ENCODE measurements at places on chromosomes 7 and 10.

GRCh38 chr7:157495594-157495993 lies 158.8 kb downstream of the DNAJB6 start:
- no peak for ATAC-seq

DNA sequence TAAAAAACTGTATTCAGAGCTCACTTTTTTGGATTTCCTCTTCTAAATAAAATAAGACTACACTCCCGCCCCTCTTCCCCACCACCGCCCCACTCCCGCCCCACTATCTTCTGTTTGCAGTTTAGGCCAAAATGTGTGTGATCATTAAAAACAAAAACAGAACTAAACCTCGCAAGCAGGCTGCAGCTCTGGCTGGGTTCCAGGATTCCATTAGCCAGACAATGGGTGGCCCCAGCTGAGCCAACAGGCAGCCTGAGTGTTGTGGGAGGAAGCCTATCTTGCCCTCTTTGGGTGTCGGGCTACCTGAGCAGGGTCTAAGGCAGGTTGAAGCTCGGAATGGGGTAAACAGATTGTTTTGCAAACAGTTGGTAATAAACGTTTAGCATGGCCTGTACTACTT lies 41.7 kb downstream of the ARL4A start:
- peak; percentile 38 for ATAC-seq

DNA sequence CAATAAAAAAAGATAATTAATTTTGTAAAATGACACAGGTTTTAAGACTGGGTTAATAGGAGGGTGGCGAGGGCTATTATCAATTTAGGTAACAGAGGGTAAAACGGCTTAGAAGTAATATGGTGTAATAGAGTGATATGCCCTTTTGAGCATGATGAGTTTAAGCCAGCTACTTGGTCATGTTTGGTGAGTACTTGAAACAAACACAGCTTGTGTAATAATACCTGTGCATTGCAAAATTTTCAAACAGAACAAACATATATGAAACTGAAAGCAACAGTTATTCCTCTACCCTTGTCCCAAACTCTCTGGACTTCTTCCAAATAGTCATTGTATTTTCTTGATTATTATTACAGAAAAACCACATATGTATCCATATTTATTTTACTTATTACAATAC lies 241.7 kb downstream of the MAGI2 start:
- ATAC-seq: no peak

DNA sequence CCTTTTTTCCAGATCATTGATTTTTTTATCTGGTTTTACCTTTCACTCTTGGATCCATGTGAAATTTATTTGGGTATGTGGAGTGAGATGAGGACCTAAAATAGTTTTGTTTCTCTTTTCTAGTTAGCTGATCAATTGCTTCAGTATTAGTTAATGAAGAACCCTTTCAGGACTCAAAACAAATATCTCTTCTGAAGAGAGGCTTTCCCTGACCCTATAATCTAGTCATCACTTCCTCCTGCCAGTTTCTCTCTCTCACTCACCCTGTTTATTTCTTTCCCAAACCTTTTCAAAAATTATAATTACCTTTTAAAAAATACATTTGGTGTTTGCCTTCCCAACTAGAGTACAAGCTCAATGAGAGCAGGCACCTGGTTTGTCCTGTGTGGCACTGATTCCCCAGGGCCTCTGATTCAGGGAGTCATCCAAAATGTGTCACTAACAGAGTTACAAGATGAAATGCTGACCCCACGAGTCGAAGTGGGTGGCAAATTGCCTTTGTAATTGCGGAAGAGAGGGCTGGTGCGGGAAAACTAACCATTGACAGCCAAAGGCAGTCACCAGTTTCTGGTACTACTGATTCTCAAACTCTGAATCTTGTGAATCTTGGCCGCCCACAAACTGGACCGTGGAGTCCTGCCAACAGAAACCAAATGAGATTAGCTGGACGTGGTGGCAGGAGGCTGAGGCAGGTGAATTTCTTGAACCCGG lies 2.4 kb downstream of the TMEM140 start:
- ATAC-seq: no peak

DNA sequence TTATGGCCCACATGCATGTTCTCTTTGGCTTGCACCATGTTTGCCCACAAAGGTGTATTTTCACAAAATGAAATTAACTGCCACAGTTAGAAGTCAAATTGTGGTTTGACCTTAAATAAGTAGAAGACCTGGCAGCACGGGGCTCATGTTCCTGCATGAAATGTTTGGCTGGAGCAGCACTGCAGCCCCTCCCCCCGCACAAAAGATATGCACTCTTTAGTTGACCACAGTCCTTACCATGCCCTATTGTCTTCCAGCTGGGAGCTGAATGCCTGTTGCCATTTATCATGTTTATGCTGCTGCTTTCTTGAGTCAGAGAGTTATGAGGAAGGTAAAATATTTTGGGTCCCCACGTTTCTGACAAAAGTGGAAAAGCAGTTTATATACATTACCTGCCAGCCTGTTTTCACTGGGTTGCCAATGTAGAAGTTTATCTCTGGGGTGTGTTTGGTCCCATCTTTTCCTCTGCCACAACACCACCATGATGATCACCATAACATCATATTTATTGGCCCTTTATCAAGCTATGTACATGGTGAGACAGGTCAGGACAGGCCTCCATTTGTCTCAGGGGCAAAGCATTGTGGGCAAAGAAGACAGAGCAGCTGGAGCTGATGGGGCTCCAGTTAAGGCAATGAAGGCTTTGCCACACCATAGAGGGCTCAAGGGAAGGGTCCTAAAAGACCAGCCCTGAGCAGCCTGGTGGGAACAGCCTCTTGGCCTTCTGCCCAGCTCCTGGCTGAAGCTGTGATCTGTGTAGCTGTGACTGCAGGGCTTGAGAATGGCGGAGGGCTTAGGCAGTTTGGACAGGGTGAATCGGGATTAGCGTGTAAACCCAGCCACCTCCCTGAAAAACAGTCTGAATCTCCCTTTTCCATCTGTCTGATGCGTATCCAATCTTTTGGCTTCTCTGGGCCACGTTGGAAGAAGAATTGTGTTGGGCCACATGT lies 5.4 kb downstream of the PRF1 start:
- ATAC-seq: no peak

- ATAC-seq: no peak
These were observed 1.2 kb downstream of the SLC4A2 start for GRCh38 chr7:151060416-151061212.

DNA sequence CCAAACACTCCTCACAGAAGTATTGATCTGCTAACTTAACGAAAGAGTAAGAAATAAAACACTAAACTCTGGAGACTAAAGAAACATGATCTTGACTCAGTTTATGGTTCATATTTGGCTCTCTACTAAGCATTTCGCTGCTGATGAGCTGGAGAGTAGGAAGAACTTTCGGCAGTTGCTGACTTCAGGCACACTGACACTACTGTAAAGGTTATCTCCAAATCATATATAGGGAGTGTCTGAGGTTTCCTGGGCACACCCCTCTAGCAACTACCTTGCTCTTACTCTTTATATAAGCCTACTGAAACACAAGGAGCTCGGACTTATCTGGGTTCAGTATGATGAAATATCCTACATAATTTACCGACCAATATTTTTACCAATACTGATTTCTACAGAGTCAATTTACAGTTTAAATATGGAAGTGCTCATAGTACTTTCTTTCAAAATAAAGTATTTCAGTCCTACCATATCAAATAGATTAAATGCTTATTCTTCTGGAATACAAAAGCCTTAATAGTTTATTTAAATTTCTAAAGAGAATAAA lies 39.5 kb downstream of the ERCC6 start:
- ATAC-seq: no peak

DNA sequence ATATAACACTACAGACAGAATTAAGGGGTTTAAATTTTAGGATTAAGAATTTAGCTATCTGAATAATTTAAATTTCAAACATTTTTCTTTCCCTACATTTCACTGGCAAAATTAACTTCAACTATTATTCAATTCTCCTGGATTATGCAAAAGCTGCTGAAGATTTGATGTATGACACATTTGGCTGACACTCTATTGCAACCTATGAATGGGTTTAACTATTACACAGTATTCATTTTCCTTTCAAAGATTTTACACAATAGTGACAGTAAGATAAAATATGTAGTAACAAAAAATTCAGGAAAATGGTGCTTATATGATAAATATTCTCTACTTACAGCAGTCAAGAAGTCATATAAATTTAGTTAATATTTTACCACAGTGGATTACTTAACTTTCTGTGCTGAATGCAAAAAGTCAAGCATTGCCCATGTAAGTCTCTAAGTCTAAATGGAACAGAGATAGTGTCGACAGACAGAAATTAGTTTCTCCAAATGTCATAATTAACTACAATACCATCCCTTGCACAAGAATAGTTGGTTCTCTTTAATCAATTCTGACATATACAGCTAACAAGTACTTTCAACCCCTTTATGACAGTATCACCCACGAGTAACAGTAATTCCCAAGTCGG lies 194.1 kb upstream of the FRMD4A start:
- no peak for ATAC-seq

GRCh38 chr10:113576852-113577251 lies 24.0 kb downstream of the HABP2 start:
- ATAC-seq: no peak

- ATAC-seq: peak; percentile 20
These were observed 24.3 kb downstream of the CAPZA2 start for GRCh38 chr7:116886543-116887156.

DNA sequence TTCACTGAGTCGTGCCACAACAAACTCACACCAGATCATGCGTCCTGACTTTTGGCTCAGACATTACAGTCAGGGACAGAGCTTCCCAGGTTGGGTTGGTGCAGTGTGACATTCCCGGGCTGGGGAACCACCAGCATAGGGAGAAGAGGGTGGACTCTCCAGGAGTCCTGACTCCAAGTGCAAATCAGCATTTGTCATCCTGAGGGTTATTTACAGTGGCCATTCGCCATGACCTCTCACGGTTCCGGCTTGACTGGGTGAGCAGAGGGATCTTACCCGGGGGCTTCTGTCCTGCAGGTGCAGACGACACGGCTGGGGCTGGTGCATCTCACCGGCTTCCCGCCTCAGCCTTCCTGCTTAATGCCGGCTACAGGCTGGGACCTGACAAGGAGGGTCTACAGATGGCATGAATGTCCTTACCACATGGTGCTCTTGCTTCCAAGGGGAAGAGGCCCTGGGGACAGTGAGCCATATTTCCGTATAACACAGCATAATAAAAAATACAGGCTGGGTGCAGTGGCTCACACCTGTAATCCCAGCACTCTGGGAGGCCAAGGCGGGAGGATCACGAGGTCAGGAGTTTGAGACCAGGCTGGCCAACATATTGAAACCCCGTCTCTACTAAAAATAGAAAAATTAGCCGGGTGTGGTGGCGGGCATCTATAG lies 12.5 kb upstream of the INTS1 start:
- no peak for ATAC-seq

- ATAC-seq: no peak
These were observed 1.5 kb downstream of the RGS10 start for GRCh38 chr10:119541046-119541445.

DNA sequence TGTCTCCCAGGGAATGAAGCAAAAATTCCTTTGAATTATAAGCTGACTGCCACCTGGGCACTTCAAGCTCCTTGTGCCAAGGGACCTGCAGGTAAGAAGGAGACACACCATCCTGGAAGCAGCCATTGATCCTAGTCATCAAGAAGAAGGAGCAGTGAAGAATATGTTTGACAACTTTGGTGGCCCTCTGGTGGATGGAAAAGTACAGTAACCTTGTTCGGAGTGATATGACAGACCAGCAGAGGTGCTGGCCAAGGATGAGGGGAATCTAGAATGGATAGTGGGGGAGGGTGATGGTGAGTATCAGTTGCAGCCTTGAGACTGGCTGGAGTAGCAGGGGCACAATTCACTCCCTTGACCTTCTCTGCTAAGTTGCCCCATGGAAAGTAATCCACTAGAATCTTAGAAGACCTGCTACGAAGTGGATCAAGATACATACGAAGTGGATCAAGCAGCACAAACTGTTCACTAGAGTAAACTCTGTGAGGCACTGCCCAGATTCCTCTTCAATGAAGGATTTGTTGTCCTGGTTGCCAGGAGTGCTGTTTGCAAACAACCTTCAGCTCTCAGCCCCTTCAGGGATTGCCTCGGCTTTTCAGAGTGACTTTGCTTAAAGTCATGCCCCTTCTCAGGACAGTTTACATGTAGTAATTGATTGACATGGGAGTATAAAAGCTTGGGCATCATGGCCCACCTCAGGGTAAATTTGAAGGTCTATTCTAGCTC lies 44.8 kb upstream of the ORC5 start:
- no peak for ATAC-seq

DNA sequence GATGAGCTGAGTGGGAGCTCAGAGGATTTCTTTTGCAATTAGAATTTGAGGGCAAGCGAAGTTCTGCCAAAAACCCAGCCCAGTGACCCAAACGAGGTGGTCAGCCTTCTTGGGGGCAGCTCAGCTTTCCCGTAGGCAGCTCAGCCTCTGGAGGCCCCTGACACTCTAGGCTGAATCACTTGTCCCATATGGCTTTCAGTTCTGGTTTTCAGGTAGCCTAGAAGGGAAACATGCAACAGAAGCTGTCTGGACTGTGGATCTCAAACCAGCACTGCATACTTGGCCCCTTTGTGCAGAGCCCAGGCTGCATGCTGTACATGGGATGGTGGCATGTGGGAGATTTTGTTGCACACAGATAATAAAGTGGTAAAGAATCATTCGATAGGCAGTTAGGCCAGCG lies 322.8 kb downstream of the ANKRD30A start:
- ATAC-seq: no peak

GRCh38 chr7:137978464-137979237 lies 23.2 kb downstream of the CREB3L2 start:
- peak; percentile 45 for ATAC-seq

- no peak for ATAC-seq
These were observed 254.0 kb upstream of the PPP2R2D start for GRCh38 chr10:131646551-131647525.

GRCh38 chr10:93703066-93703465 lies 674 bp upstream of the FRA10AC1 start:
- no peak for ATAC-seq

DNA sequence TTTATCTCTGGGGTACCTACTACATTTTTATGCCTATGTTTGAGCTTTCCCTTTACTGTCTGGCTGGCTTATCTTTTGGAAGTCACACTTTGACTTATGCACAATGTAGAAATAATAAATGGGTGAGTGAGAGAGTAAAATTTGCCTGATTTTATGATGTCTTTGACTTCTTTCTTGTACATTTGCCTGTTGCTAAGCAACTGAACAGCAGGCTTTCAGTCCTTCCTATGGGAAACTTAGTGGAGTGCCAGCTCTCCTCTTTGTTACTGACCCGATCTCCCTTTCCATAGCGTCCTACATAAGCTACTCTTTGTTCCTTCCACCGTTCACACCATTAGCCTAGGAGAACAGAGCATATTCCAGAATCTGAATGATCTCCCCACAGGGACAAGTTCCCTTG lies 4.2 kb downstream of the TAS2R60 start:
- ATAC-seq: no peak
